ENCODE measurements at places on chromosomes 2 and 18. TPM values are rescaled to one million over a fixed set of nuclear protein-coding genes. Genes with fewer than 3 reads are reported as not detected.

DNA sequence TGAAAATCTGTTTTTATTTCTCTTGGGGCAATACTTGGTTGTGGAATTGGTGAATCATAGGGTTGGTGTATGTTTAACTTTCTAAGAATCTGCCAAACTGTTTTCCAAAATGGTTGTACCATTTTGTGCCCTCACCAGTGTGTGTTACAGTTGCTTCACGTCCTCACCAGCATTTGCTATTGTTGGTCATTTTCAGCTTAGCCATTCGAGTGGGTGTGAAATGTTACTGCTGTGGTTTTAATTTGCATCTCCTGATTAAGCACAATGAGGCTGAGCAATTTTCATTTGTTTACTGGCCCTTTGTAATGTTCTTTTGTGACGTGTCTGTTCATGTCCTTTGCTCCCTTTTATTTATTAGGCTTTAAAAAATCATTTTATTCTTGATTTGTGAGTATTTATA, 49.7 kb downstream of the FOSL2 start:
- no peak for DNase-seq

GRCh38 chr2:36480028-36480427, 117.9 kb downstream of the FEZ2 start:
- DNase-seq = no peak

GRCh38 chr2:70663411-70663810, 104.6 kb downstream of the ADD2 start:
- no peak for DNase-seq

DNA sequence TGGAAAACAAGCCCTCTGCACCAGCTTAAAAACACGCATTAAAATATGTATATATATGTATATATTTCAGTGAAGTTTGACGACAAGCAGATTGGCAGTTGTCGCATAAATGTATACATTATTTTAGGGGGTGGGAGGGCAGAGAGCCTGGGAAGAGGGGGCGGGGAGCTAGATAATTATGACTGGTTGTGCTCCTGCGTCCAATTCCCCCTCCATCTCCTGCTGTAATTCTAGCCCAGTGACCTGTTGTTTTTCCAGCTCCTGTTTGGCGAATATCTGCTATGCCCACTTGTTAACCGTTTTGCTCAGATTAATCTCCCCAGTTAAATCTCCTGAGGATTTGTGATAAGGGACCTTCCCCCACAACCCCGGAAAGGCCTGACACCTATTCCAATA, 656 bp downstream of the UNC80 start:
- no peak for DNase-seq

- no peak for DNase-seq
These were observed 208.3 kb upstream of the SYT4 start for GRCh38 chr18:43485545-43485963.

- DNase-seq = no peak
These were observed 51.4 kb downstream of the IL1RL2 start for GRCh38 chr2:102238039-102238756.

DNA sequence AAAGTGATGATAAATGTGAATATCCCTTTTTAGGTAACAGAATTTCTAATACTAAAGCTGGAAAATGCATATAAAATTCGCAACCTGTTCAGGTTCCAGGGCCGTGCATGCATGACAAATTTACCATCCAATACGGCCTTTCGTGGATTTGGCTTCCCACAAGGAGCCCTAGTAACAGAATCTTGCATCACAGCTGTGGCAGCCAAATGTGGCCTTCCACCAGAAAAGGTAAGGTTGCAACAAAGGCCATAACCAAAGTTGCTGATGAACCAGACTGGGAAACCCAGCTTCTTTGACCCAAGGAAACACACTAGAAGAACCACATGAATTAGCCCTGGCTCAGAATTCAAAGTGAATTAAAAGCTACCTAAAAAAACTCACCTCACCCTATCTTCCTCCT, 49.6 kb upstream of the BZW1 start:
- DNase-seq = no peak

- no peak for DNase-seq
These were observed 27.6 kb upstream of the NEMP2 start for GRCh38 chr2:190562121-190562520.

GRCh38 chr2:11013196-11013595, 101.5 kb downstream of the KCNF1 start:
- no peak for DNase-seq

Gene HOXD4
- total RNA-seq = not detected

Gene ACVR1C
- total RNA-seq = 2.3 TPM

Gene TRIM43B
- not detected for total RNA-seq

Gene ACTR1B
- total RNA-seq = 77.0 TPM

Measured in activated naive CD4-positive, alpha-beta T cell treated with anti-CD3 and anti-CD28 coated beads, Interleukin-2, amount 50 U/mL, for 72 hours (primary cell).